ENCODE measurements at places on chromosomes 3 and 15. TPM values are rescaled to one million over a fixed set of nuclear protein-coding genes. Genes with fewer than 3 reads are reported as not detected.

Gene EBLN2
- total RNA-seq = 10.2 TPM

Gene ITIH3
- total RNA-seq = not detected

Gene CHRFAM7A
- total RNA-seq = 1.2 TPM

Gene EPHA3
- not detected for total RNA-seq

Gene EPHA6
- total RNA-seq = not detected

Gene RLBP1
- total RNA-seq = not detected

Gene IVD
- total RNA-seq = 106 TPM

Gene FBXO40
- total RNA-seq = not detected

Gene EOMES
- 0.10 TPM for total RNA-seq

Gene TM4SF18
- total RNA-seq = not detected

Gene CD96
- total RNA-seq = 56.2 TPM
